Glutamatergic neuron (in vitro differentiated cells): ENCODE measurements at places on chromosomes 16 and 17. TPM values are rescaled to one million over a fixed set of nuclear protein-coding genes. Genes with fewer than 3 reads are reported as not detected.
A peak's percentile ranks its signal among the peaks of the same experiment; 100 is the strongest.

GRCh38 chr16:76963614-76964315, 227.2 kb upstream of the MON1B start:
- DNase-seq = no peak

GRCh38 chr17:16932611-16933010, 39.3 kb downstream of the TNFRSF13B start:
- DNase-seq = no peak

DNA sequence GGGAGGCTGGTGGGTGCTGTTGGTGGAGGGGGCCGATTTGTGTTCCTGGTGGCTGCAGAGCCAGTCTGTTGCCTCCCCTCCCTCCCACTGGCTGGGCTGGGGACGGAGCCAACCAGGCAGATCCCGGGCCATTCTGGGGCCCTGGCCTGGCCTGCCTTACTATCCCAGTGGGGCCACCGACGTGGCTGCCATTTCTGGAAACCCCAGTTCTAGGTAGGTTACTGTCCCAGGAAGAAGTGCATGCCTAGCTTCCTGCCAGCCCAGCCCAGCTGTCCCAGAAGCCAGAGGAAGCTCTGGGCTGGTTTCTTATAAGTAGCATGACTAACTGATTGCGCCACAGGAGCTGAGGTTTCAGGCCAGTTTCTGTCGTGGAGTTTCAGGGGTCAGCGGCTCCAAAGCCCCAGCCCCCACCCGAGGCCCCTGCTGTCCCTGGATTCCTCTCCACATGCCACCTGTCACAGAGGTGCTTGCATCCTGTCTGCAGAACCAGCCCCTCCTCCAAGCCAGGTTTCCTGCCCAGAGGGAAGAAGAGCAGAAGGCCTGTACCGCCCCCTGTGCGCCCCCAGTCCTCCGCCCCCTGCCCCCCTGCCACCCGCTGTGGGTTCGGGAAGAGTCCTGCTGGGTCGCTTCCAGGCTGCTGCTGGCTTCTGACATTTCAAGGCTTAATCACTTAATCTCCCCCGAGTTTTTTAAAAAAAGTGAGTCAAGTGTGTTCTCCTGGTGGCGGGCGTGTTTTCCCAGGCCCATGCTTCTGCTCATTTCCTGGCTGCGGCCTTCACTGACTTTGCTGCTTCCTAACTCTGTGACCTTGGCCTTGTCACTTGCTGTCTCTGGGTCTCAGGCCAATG, 13.2 kb downstream of the IL4R start:
- DNase-seq = peak; percentile 47

DNA sequence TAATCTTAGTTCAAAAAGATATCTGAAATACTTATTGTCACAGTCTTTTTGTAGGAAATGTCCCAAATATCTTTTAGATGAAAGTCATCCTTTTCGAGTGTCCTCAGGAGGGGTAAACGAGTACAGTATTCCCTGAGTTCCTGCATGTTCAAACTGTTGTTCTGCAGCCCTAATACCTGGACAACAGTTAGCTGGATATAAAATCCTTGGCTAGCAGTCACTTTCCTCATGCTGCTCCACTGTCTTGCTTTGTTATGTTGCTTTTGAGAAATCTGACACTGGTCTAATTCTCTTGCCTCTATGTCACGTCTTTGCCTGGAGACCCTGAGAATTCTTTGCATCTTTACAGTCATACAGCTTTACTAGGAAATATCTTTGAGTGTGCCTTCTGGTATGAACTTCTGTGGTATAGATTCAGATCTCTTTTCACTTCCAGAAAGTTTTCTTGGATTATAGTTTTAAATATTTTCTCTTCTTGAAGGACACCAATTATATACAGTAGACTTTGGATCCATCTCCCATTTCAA, 9.5 kb downstream of the MBTD1 start:
- DNase-seq = no peak

TBC1D3H gene
- total RNA-seq = 0.37 TPM

TMEM98 gene
- 62.3 TPM for total RNA-seq

SETD6 gene
- total RNA-seq = 25.9 TPM
